Posterior cingulate gyrus (tissue), 11 donors: ENCODE measurements at places on chromosomes 3 and 15.

- DNase-seq = no peak
These were observed 128.3 kb upstream of the CADM2 start for GRCh38 chr3:84830476-84830875.

- DNase-seq = no peak
These were observed 6.6 kb upstream of the ZNF148 start for GRCh38 chr3:125381743-125382142.

GRCh38 chr15:78616506-78616905 lies 4.3 kb downstream of the CHRNA3 start:
- no peak for DNase-seq

- no peak for DNase-seq
These were observed 299.6 kb upstream of the C2CD4B start for GRCh38 chr15:62464705-62465104.
